ENCODE measurements at places on chromosomes 1 and 21.

DNA sequence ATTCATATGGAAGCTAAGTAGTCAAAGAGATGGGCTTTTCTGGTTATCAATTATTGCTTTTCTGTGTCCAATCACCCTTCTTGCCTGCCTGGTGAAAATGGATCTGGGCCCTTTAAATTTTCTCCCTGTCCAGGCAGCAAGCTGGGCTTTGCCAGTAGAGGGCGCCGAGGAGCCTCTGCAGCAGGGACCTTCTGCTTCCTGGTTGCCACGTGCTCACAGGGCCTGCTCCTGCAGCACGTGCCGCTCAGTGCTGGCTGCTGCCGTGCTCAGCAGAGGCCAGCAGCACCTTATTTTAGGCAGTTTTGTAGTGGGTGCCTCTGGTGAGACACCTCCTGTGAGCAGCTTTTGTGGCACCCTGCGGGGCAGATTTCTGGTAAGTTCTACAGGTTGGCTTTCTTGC, 4.0 kb downstream of the ACTL8 start:
- no peak for DNase-seq

- no peak for DNase-seq
Observed at GRCh38 chr1:17186216-17186909, 18.6 kb upstream of the PADI1 start.

- no peak for DNase-seq
Observed at GRCh38 chr21:44397431-44398031, 44.1 kb downstream of the TRPM2 start.

- no peak for DNase-seq
Observed at GRCh38 chr1:159955456-159955855, 1.4 kb upstream of the SLAMF9 start.

- no peak for DNase-seq
Observed at GRCh38 chr1:55217226-55217986, 2.2 kb upstream of the USP24 start.

DNA sequence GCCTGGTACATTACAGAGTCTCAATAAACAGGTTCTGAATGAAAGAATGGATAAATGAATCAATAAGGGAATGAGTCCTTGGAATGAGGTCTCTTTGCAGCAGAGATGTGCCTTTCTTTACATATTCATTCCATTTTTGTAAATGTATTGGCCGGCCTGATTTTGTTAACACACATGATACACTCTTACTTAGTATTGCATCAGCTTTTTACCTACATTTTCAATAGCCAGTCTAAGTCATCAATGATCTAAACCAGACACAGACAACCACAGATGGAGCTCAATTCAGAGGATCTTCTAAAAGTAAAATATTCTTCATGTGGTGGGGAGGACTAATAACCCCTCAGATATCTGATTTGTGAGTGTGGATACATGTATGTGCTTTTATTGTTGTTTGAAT, 653.1 kb downstream of the LMO4 start:
- DNase-seq = no peak

DNA sequence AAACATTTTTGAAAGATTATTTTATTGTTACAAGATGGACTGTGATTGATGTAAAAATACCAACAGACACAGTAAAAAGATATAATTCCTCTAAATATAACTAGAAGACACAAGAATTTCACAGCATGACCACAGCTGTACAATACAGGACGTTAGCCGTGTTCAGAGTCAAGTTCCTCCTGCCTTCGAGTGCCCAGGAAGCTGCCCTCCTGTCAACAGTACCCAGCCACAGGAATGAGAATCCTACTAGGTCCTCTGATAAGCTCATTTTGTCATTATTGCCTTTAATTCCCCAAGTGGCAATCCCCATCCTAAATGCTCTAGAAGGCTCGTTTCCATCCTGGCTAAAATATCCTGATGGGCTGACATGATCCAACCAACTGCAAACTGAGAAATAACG, 16.4 kb upstream of the CAPN2 start:
- no peak for DNase-seq

DNA sequence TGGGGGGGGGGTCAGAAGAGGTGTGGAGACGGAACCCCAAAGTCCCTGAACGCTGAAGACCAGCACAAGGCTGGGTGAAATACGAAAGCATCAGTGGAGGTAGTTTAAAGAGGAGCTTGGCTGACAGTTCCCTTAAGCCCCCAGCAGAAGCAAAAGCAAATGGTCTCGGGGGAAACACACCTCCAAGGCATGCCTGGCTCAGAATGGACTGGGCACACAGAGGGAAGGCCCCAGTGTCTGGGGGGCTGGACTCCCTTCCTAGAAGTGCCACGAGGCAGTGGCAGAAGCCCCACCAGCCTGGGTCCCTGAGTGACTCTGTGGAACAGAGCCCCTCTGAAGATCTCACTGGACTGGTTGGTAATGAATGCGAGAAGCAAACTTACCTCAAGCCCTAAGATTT, 43.9 kb downstream of the UBE2G2 start:
- DNase-seq = peak; percentile 29

DNA sequence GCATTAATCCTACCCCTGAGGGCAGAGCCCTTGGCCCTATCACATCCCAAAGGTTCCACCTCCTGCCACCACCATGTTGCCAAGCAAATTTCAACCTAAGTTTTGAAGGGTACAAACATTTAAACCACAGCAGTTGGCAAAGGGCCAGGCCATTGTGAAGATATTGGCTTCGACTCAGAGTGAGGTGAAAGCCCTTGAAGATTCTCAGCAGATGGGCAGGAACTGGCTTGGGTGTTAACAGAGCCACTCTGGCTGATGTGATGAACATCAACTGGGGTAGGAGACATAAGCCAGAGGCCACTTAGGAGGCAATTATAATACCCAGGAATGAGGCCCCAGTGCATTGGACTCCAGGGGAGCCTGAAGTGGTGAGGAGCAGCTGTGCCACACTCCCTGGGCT, 207.7 kb upstream of the KAZN start:
- no peak for DNase-seq

DNA sequence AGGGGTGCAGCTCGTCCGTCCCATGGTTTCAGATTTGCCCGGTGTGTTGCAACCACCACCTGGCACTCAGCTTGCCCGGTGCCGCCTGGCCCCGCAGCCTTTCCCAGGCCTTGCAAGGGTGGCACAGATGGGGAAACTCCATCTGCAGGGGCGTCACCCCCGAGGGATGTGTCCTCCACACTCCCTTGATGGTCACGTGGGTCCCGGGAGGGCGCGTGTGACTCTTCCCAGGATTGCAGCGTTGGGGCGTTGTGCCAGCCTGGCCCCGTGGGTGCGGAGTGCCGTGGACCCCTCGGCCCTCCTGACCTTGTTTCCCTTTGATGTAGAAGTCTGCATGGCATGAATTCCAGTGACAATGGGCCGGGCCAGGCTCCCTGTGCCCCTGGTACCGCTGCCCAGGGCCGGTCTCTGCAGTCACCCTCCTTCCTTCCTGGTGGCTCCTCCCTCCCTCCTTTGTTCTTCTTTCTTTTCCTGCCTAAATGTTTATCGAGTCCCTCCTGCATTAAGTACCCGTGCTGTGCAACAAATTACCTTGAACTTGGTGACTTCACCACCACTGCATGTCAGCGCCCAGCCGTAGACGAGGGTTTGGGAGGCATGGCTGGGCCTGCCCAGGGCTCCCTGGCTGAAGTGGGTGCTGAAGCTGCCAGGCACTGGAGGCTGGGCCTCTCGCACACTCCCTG, 22.9 kb downstream of the RRP1 start:
- DNase-seq = peak; percentile 87

GRCh38 chr1:245015031-245015430, 139.8 kb upstream of the KIF26B start:
- no peak for DNase-seq

DNA sequence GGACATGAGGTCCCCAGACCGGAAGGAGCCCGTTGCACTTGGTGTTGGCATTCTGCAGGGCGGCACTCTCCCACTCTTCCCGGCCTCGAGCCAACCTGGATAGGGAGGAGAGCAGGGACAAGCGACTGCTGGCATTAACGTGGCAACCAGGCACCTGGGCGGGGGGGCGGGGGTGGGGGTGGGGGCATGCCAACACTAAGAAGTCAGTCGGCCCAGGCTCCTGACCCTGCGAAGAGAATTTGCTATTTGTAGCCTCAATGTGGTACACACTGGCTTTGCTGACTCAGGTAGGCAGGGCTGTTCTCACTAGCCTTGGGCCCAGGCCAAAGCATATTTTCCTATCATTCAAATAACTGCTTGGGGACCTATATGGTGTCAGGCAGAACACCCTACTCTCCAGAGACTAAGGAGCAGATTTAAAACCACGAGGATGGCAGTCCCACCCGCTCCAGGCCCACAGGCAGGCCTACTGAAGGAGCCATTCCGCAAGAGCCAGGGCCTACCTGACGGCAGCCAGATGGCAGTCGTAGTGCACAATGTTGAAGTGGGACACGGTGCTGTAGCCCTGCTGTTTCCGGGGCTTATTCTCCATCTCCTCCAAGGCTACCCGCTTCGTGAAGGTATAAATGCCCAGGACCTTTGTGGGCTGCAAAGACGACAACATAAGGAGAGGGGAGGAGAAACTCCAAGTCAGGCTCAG, 123.7 kb downstream of the UBR4 start:
- DNase-seq = no peak

- DNase-seq = no peak
Observed at GRCh38 chr1:11874258-11874562, 15.5 kb upstream of the NPPB start.

GRCh38 chr1:22635436-22635835, 992 bp upstream of the C1QA start:
- no peak for DNase-seq
